Activated CD8-positive, alpha-beta memory T cell treated with anti-CD3 and anti-CD28 coated beads for 24 hours (primary cell): ENCODE measurements at places on chromosomes 1 and 21.

DNA sequence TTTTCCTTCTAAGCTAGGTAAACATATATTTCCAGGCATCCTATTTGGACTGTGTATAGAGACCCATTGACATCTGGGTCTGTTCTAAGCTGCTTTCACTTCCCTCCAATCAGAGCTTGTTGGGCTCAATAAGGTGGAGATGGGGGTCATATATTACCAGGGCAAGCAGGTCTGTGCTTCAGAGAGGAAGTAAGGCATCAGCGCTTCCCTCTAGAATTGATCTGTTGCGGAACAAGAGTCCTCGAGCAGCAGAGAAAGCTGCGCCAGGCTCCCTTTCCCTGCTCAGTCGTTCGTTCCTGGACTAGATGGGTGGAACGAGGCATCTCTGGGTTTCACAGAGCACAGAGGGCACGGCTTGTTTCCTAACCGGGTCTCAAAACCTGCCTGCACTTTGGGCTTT, 63.5 kb downstream of the DISC1 start:
- DNase-seq, result no peak

DNA sequence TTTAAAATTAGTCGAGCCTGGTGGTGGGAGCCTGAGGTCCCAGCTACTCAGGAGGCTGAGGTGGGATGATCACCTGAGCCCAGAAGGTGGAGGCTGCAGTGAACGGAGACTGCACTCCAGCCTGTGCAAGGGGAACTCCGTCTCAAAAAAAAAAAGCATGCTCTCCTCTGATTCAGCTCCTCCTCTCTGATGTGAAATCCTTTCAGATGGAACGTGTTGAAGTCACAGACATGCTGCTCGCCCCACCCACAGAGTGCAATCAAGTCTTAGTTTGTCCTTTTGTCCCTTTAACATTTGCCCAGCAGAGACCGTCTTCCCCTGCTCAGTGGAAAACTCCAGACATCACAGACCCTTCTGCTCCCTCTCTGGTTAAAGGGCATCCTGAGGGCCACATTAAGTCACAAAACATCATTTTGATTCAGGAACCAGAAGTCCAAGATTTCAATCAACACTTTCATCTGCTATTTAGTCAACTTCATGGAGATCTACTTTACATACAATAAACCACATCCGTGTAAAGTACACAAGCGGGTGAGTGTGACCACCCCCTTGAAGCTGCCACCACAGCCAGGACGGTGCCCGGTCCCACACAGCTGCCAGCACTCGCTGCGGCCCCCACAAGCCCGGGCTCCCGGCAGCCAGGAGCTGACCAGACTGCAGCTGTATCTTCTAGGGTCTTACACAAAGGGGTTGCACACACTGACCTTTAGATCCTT, 18.9 kb upstream of the RNF223 start:
- peak; percentile 55 for DNase-seq

- no peak for DNase-seq
Measured at GRCh38 chr1:158107916-158108315, 72.8 kb upstream of the CD1D start.

GRCh38 chr1:215566556-215567490, at the start of gene KCTD3:
KCTD3 (plus strand) TSS chr1:215567304; CDS start chr1:215567686, 382 bp downstream.
- no peak for DNase-seq

DNA sequence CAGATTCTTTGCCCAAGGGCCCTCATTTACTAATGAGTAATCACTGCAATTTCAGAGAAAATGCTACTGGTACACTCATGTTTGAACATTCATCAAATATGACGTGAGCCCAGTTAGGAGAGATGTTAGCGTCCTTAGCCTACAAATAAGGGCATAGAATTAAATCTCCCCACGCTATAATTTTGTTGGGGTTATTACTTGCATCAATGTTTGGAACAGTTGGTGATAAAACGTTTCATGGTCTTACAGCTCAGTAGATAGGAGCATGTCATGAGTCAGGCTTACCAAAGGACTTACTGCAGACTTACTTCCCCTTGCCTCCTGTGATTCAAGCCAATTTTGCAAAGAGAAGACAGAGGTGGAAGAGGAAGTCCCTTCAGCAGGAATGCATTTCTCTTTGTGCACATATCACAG, 304.0 kb downstream of the KIF26B start:
- DNase-seq, result no peak

GRCh38 chr1:54461731-54462596, 55.8 kb upstream of the SSBP3 start:
- peak; percentile 43 for DNase-seq

- DNase-seq, result no peak
Measured at GRCh38 chr1:40709802-40710278, 18.3 kb downstream of the NFYC start.

DNA sequence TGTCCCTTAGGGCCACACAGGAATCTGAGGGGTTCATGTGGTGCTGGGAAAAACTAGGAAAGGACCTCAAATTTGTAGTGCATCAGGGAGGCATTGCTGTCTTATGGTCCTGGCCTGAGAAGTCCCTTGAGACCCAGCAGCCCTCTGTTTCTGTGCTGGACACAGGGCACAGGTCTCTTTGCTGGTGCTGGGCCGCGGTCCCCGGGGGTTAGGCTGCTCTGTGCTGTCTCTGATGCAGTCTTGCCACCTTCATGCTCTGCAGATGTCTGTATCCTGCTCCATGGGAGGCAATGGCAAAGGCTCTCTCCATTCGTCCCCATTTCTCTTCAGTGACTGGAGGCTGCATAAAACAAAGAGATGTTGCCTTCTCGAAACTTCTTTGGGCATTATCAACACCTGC, 13.0 kb downstream of the EDARADD start:
- peak; percentile 47 for DNase-seq

- no peak for DNase-seq
Measured at GRCh38 chr1:66311628-66312027, 222.3 kb upstream of the SGIP1 start.

DNA sequence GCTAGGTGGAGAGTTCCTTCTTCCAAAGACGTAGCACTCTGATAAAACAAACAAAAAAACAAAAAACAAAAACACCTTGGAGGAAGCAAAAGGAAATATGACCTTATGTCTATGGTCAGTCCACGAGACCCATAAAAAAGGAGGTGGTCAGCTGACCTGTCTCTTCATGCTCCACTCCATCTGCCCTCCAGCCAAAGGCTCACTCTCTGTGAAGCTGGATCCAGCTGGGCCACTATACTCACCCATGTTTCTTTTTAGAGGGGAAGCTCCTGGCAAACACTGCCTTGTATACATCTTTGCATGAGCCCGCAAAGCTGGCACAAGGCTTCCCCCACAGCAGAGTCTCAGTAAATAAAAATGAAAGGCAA, 126.1 kb upstream of the CACHD1 start:
- no peak for DNase-seq

DNA sequence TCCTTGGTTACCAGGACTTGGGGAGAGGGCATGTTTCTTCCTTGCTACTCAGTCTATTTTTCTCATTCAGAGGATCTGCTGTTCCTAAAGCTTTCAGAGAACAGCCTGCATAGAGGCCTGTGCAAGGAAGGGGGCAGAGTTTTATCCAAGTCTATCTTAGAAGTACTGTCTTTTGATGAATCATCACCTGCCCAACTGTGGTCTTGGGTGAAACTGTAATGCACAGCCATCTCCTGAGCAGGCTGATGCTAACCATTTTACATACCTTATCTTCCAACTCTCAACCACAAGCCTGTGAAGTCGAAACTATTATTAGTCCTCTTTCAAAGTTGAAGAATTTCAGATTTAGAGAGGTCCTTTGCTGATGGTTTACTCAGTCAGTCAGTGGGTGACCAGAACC, 368.0 kb downstream of the HHAT start:
- DNase-seq, result no peak

DNA sequence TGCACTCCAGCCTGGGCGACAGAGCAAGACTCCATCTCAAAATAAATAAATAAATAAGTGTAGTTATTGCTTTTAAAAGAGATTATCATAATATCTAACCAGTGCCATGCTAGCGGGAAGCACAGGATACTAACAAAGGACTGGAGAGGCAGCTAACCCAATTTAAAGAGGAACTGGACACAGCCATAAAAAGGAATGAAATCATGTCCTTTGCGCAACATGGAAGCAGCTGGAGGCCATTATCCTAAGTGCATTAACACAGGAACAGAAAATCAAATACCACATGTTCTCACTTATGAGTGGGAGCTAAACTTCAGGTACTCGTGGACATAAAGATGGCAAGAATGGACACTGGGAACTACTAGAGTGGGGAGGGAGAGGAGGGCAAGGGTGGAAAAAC, 54.9 kb downstream of the TM2D1 start:
- DNase-seq, result no peak

DNA sequence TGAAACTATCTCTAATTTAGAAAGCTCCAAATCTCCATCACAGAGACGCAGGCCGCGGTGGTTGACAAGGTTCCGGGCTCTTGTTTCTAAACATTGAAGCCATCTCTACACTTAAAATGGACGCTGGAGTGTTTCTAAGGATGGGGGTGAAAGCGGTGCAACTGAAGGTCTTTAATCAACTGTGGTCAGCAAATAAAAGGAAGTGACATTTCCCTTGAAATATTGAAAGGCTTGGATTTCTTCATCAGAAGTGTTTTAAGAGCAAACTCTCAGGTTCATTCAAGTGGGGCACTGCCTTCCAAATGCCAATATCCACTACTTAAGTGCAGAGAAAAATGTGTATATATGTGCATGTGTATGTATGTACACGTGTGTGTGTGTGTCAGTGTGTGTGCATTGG, 117.3 kb downstream of the KAZN start:
- DNase-seq, result no peak

- peak; percentile 93 for DNase-seq
Measured at GRCh38 chr1:206507284-206508129, at the start of gene RASSF5. RASSF5 (plus strand) TSS chr1:206507531; CDS start chr1:206507603, 72 bp downstream.

GRCh38 chr1:64263335-64263734, 59.9 kb downstream of the UBE2U start:
- DNase-seq, result no peak

- no peak for DNase-seq
Measured at GRCh38 chr1:206070627-206071304, 17.8 kb downstream of the RHEX start.

GRCh38 chr1:8019229-8019620, 6.9 kb downstream of the ERRFI1 start:
- DNase-seq, result no peak

DNA sequence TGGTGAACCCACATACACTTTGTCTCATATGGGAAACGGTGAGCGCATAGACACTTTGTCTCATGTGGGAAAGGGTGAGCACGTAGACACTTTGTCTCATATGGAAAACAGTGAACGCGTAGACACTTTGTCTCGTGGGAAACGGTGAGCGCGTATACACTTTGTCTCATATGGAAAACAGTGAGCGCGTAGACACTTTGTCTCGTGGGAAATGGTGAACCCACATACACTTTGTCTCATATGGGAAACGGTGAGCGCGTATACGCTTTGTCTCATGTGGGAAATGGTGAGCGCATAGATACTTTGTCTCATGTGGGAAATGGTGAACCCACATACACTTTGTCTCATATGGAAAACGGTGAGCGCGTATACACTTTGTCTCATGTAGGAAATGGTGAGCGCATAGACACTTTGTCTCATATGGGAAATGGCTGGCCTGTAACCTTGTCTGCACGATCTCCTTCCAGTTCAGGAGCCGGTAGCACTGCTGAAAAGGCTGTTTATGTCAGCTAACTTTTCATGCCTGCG, 50.7 kb upstream of the TRAPPC10 start:
- DNase-seq, result no peak

GRCh38 chr21:38667291-38667870, 138.3 kb upstream of the ETS2 start:
- DNase-seq, result no peak

DNA sequence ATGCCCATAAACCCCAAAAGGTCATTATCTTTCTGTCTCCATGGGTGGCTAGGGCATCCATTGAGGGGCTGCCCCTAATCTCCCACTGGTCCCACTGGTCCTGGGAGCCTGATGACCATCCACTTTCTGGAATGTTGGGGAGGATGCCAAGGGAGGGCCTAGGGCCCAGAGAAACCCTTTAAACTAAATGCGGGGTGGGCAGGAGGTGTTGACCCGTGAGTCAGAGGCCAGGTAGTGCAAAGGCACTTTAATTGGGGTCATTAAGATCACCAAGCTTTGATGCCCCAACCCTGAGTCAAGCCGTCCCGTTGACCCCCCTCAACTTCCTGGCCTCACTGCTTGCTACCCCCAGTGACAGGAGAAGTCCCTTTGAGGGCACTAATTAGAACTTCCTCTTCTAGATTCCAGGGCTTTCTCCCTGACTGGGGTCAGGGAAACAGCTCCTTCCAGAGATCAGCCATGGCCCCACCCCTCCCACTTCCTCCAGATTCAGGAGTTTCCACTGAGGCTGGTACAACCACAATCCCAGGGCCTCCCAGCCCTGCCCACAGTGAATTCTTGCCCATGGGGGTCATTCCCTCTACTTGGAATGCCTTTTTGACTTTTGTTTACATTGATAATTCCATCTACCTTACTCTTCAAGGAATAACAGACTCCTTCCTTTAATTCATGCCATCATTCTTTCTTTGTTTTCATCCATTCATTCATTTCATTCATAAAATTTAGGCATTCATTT, 15.5 kb upstream of the SERINC2 start:
- DNase-seq, result no peak
